Activated CD4-positive, alpha-beta memory T cell treated with anti-CD3 and anti-CD28 coated beads for 36 hours (primary cell): ENCODE measurements at places on chromosomes 6 and 20.

DNA sequence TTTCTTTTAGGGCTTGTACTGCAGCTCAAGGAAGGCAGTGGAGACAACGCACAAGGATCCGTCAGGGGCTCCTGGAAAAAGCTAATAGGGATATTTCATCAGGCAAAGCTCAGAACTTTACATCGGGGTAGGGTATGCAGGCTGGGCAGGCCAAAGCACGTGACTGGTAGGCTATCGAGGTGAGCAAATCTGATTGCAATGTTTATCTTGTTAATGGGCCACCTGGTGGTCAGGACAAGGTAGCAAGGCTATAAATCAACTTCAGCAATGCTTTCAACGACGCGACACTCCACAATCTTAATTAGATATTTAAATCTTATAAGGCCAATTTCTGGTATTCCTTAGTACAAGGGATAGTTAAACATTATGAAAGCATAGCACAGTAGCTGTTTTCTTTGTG is 1302.8 kb upstream of the EYS start:
- no peak for DNase-seq

- DNase-seq: no peak
Measured at GRCh38 chr20:60306551-60306950, 348.3 kb downstream of the CDH26 start.

- no peak for DNase-seq
Measured at GRCh38 chr20:60506061-60506460, 547.8 kb downstream of the CDH26 start.

- DNase-seq: no peak
Measured at GRCh38 chr20:19758133-19758500, at the start of gene RIN2. Gene RIN2 (plus strand): TSS chr20:19758258. CDS start chr20:19889602, 131,344 bp downstream.

DNA sequence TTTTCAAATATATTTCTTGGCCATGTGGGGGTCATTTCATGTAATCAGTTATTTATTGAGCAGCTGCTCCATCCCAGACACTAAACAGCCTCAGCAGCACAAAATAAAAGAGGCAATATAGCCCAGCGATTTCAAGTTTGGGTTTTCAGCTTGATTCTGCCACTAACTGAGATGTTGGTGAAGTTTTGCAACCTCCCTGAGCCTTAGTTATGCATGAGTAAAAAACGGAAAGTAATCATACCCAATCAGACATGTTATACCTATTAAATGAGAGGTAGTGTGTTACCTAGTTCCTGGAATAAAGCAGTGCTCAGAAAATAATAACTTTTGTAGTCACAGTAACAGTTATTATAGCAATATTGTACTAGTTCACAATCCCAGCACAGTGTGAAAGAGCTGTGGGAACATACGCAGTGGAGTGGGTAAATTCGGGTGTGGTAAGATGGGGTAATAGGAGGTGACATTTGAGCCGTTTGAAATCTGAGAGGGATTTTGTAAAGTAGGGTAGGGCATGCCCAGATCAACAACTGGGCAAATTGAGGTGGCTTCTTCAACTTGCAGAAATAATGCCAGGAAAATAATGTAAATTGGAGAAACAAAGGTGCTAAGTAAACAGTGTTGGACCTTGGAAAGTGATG is 1.5 kb downstream of the SLC9A8 start:
- DNase-seq: no peak

DNA sequence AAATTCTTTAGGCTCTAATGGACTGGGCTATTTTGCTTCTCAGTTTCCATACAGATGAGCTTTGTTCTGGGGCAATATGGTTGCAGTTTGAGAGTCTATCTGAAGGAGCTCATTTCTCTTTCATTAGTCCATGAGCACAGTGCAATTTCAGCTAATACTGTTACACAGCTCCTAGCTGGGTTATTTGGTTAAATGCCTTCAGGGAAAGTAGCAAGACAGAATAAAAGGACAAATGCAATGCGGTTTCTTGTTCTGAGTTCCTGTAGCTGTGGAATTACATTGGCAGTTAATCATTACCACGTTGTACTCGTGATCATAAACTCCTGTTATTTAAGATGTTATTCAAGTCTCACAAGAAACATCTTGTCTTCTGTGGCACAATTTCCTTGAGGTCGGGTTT is 127.7 kb downstream of the BFSP1 start:
- DNase-seq: no peak

DNA sequence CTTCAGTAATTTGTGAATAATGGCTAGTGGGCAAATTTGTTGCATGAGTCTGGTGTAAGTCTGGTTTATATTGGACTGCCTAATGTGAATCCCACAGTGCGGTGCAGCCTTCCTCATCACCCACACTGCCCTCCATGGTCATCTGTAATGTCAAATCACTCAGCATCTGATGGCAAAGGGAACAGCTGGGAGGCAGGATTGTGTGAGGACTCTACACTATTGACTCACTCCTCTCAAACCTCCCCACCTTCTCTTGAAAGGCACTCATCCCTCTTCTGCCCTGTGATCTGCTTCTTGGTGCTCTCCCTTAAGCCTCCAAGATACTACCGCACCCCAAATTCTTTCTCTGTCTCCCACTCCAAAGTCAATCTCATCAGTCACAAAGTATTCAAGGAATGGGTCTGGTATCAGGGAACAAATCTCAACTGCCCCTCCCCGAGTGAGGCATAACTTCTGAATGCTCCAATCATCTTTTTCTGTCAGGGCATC is 146.0 kb upstream of the BEND6 start:
- DNase-seq: no peak

- DNase-seq: no peak
Measured at GRCh38 chr6:42025845-42026243, 24.5 kb upstream of the TAF8 start.

DNA sequence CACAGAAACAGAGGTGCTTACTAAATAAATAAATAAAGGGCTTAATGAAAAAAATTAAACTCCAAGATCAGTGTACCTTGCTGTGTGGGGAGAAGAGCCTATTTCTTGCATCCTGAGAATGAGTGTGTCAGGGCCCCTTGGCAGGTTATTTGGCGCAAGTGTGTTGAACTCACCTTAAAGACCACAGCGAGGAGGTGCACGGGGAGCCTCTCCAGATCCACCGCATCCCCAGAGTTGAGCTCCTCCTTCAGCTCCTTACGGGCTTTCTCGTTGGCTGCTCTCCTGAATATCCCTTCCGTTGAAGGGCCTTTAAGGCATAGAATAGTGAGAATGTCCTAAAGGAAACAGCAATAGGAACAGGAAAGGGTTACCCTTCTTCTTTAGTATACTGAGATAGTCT is 3.6 kb downstream of the TAGAP start:
- no peak for DNase-seq

DNA sequence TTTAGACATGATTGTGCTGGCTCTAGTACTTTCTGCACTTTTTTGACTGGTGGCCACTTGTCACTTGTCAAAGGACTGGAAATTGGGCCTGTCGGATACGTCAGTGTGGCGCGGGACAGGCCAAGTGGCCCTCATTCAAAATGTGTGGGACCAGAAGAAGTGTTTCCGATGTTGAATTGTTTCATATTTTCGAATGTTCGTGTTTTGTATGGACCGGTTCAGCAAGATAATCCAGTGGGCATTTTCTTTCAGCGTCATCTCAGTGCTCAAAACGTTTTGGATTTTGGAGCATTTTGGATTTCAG is 3.5 kb downstream of the KIF25 start:
- DNase-seq: no peak

GRCh38 chr20:48131581-48131980 is 346.3 kb upstream of the SULF2 start:
- DNase-seq: no peak

DNA sequence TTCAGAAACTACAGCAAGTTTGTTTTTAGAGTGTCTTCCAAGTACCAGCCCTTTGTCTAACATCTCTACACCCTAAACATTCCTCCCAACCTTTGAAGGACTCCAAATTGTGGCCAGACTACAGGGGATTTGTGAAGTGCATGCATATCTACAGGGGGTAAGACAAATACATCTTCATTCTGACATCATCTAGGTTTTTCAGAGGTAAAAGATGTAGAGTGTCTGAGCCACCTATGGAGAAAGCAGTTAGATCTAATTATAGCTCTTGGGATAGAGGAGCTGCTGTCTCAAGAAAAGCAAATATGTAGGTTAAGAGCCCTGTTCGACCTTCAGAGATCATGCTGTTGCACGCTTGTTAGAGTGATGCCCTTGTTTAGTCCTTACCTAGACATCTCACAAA is 617.7 kb upstream of the AGPAT4 start:
- DNase-seq: no peak

GRCh38 chr20:1946762-1947534 is 46.9 kb downstream of the PDYN start:
- DNase-seq: no peak

GRCh38 chr6:12048609-12049008 is 36.5 kb downstream of the HIVEP1 start:
- DNase-seq: no peak

DNA sequence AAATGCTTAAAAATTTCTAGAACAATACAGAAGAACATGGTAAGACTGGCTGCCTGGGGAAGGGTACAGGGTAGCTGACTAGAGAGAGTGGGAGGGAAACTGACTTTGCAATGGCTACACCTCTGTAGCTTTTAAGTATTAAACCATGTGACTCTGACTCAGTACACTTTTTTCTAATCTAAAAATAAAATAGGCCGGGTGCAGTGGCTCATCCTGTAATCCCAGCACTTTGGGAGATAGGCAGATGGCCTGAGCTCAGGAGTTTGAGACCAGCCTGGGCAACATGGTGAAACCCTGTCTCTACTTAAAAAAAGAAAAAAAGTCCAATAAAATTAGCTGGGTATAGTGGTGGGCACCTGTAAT is 18.5 kb downstream of the ATP9A start:
- DNase-seq: no peak

- DNase-seq: no peak
Measured at GRCh38 chr6:160995271-160995670, 3.7 kb downstream of the MAP3K4 start.

DNA sequence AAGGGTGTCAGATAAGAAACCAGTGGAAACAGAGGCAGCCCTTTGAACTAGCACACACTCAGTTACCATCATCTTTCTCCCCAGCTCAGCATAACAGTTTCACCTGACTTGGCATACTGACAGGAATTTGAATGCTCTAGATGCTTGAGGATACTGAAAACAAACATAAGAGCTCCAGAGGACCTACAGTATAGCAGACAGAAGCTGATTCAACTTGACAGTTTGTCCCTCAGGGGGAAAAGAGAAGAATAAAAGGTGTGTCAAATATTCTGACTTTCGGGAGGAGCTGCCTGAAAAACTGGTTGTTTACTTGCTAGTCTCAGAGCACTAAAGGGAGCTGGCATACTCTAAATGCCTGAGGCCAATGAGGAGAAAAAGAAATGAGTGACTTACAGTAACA is 35.1 kb downstream of the EYS start:
- DNase-seq: no peak

DNA sequence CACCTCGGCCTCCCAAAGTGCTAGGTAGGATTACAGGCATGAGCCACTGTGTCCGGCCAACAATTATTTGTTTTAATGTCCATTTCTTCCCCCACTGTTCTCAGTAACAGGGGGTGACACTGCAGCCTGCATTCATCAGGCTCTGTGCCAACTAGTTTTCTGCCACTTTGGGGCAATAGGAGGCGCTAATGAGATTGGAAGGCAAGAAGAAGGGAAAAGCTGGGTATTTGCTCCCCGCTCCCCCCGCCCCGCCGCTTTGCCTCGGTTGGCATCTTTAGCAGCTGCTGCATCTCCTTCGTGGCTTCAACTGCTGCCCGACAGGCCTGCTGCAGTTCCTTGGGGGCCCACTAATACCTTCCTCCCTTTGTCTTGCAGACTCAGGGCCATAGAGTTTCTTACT is 35.0 kb upstream of the MDGA1 start:
- no peak for DNase-seq

DNA sequence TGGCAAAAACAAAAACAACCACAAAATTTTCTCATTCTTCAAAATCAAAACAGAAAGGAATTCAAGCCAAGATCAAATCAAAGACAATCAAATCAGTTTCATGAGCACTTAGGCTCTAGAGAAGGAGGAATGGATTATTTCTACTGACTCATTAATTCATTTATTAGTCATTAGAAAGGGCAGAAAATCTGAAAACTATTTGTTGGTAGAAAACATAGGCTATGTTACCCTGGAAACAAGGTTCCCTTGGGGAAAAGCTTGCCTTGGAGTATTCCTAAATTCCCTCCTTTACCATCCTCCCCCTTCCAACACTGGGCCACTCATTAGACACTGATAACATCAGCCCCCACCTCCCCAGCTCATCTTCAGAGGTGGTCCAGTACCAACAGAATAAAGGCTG is 17.5 kb downstream of the KIF16B start:
- DNase-seq: no peak

DNA sequence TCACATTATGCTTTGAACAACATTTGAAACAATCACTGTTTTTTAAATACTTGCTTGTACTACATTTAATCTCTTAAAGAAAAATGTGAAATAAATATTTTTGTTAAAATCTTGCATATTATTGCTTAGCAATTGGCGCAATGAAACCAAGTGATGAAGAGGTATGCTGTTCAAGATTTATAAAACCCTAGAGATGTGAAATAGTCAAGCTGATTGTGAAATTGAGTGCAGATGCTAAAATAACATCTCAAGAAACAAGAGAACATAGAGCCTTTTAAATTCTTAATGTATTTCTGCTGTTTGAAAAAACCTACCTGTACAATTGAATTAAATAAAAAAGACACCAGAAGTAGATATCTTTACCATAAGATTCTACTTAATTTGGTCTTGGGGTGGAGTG is 179.2 kb upstream of the MCHR2 start:
- no peak for DNase-seq

GRCh38 chr20:61712688-61713087 is 353.0 kb downstream of the TAF4 start:
- no peak for DNase-seq

- DNase-seq: peak; percentile 73
Measured at GRCh38 chr6:90463359-90463758, 123.5 kb downstream of the MAP3K7 start.

GRCh38 chr6:5084781-5085647 is at the start of gene PPP1R3G:
Gene PPP1R3G (plus strand): TSS chr6:5085341. CDS start chr6:5085486, 145 bp downstream.
- DNase-seq: no peak

GRCh38 chr6:83885984-83886383 is 26.5 kb downstream of the CYB5R4 start:
- no peak for DNase-seq

GRCh38 chr20:48919882-48920526 is 1.5 kb upstream of the ARFGEF2 start:
- no peak for DNase-seq

DNA sequence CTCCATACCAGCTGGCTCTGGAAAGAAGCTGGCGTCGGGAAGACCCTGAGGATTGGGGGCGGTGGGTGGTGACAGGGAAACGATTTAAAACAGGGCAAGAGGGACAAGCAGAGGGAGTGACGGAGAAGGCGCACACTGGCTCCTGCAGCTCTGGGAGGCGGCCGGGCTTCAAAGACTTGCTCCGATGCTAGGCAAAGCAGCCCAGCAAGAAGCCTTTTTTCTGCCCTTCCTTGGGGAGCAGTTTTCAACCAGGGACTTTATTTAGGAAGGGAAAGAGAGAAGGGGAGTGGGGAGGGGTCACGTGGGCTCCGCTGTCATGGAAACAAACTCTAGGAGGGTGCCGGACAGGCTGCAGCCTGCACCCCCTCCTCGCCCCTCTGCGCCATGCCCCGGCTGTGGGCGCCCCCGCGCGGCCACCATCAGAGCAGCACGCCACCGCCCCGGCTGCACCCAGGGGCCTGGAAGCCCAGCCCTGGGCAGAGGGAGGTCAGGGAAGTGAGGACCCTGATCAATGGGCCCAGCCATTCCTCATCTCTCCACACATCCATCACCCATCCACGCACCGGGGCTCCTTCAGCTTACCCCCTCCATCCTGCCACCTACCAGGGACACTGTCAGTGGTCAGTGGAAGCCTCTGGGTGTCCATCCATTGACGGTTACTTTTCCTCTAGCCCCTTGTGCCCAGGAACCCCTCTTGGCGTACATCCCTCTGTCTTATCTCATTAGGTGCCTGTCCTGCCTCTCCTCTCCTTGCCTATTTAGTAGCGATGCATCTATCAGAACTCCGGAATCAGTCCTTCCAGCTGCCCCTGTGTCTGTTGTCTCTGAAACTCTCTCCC is 66.6 kb upstream of the CCDC167 start:
- peak; percentile 82 for DNase-seq
